ENCODE measurements at places on chromosomes 3 and 15. TPM values are rescaled to one million over a fixed set of nuclear protein-coding genes. Genes with fewer than 3 reads are reported as not detected.

The SLCO3A1 gene
- 10.7 TPM for total RNA-seq

The THRB gene
- total RNA-seq: 3.4 TPM

The LRRIQ4 gene
- total RNA-seq: not detected

The ZNF106 gene
- 328 TPM for total RNA-seq

The RAD51 gene
- 9.2 TPM for total RNA-seq
